ENCODE measurements at places on chromosomes 13 and 19.

DNA sequence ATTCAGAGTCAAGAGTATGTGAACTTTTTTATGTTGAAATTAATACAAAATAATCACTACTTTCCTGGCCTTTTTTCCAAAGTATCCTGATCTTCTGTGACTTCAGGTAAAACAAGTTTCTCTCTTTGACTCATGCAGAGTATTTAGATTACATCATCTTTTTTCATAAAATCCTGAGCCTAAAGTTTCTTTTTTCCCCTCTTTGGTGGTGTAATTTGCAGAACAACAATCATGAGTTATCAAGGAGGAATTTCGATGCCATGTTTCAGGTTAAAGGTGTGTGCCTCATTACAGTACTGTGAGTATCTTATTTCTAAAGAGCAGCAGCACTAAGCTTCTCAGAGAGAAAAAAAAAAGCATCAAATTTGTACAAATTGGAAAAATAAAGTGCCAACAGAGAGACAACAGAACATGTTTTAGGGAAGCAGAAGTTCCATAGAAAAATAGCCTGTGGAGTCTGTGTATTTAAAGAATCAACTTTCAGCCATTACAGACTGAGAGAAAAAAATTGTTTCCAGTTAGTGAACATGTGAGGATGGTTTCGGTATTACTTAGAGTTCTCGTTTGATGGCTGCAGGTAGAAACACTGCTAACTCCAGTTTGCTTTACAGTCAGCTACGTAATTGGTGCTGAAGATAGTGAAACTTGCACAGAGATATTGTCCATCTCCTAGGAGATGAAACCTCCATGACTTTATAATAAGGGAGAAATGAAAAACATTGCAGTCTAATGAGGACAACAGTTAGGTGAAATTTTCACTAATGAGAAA, 78.1 kb upstream of the PCDH9 start:
- no peak for DNase-seq

DNA sequence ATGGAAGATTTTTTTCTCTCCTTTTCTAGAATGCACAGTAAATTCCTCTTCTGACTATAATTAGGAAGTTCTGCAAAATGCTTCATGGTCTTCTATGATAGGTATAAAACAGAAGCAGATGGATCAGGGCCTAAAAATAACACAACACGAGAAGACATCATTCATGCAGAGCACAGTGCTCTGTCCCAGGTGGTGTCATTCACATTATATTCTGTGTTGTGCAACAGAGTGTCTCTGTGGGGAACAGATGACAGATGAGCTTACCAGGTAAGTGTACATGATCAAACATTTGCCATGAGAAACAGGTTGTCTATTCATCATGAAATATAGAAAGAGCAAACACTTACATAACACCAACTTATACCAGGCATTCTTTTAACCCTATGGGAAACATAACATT, 288.3 kb downstream of the KCTD12 start:
- no peak for DNase-seq

DNA sequence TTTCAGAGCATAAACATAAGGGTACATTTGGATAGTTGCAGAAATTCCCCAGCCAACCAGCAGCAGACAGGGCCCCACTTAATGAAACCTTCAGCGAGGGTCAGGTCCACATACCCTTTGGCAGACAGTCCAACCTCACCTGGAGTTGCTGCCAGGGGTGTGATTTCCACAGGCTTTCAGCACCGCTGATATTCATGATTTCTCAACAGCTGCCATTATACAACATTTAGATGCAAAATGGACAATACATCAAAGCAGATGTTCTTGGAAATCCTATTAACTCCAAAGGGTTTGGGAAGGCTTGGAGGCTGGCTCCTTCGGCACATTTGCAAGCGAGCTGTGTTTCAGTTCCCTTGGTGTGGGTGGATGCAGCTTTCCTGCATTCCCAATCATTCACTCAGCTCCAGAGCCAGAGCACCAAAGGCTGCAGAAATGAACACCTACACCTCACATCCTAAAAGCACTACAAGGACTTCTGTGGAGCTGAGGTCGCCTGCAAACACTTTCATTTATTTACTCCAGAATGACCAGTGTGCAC, 147.2 kb upstream of the VSTM2B start:
- DNase-seq = no peak

DNA sequence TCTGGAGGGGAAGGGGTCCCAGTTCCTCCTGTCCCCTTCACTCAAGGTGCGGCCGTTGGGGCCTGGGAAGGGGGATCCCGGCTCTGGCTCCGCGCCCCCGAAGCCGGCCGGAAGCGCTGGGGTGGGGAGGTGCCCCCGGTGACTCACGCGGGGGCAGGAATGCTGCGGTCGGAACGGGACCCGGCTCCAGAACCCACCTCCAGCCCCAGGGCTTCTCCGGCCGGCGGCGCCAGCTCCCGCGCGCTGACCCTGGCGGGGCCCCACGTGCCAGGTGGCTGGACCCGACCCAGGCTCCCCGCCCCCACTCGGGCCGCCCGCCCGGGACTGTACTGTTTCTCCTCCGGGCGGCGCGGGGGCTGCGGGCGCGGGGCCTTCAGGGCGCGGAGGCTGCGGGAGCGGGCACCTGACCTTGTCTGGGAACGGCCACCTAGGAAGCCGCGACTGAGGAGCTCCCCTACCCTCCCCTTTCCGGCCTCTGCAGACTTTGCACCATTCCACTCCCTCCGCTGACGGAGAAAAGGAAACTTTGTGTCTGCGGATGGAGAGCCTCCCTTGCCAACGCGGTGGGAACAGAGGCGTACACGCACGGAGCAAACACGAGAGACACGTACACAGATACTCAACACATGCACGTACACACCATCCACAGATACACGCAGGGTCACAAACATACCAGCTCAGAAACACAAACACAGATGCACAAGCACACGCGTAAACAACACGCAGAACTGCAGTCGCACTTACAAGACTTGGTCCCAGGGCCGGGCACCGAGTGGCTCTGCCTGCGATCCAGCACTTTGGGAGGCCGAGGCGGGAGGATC, 7.2 kb downstream of the AXL start:
- DNase-seq = peak; percentile 73

DNA sequence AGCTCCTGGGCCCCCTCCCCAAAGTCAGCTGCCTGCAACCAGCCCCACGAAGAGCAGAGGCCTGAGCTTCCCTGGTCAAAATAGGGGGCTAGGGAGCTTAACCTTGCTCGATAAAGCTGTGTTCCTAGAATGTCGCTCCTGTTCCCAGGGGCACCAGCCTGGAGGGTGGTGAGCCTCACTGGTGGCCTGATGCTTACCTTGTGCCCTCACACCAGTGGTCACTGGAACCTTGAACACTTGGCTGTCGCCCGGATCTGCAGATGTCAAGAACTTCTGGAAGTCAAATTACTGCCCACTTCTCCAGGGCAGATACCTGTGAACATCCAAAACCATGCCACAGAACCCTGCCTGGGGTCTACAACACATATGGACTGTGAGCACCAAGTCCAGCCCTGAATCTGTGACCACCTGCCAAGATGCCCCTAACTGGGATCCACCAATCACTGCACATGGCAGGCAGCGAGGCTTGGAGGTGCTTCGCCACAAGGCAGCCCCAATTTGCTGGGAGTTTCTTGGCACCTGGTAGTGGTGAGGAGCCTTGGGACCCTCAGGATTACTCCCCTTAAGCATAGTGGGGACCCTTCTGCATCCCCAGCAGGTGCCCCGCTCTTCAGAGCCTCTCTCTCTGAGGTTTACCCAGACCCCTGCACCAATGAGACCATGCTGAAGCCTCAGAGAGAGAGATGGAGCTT, 4.7 kb upstream of the CEACAM5 start:
- no peak for DNase-seq

DNA sequence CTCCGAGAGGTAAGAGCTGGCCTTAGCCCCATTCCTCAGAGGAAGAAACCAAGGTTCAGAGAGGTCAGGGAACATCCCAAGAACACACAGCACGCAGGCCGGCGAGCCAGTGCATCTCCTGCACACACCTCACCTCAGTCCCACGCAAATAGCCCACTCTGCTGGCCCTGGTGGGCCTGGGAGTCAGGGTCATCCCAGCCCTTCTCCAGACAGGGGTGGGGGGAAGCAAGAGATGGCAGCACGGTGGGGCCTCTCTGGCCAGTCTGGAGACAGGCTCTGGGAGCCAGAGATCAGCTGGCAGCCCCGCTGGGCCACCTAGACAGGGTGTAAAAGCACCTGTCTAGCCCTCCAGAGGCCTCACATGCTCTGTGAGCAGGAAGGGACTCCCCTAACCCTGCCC, 26.8 kb downstream of the TUBA3C start:
- no peak for DNase-seq

DNA sequence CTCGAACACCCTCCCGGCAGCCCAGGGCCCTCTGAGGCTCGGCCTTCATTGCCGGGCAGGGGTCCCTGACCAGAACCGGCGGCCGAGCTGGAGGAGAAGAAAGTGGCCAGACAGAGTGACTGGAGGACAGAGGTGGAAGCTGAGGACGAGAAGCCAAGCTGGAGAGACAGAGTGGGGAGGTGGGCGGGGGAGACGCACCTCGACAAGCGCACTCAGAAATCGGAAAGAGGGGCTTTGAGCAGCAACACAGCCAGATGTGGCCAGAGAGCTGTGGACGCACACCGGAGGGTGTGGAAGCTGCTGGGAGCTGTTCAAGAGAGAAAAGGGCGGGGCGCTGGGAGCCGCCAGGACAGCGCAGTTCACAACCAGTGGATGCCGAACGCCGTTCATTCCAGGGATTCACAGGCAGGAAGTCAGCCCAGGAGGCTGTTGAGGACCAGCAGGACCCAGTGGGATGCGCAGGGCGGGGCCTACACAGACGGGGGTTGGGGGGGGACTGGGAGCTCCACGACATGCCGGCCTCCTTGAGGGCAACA, 28.2 kb upstream of the C13orf46 start:
- peak; percentile 27 for DNase-seq

- peak; percentile 60 for DNase-seq
Measured at GRCh38 chr19:16285769-16286498, 38.7 kb upstream of the KLF2 start.

DNA sequence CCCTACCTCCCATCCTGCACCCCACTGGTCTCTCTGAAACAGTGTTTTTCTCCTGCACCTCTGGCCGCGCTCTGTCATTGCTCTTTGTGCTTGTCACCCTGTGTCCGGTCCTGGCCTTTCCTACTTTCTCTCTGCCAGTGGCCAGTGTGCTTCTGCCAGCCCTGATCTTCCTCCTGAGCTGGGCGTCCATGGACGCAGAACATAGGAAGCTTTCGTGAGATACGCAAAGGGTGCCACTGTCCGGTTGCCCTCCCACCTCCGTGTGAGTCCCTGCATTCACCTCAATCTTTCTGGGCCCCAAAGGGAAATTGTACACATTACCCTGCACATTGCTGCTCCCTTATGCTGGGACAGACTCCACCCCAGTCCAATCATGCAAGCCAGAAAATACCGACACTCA, 105.7 kb upstream of the SOX1 start:
- DNase-seq = no peak

DNA sequence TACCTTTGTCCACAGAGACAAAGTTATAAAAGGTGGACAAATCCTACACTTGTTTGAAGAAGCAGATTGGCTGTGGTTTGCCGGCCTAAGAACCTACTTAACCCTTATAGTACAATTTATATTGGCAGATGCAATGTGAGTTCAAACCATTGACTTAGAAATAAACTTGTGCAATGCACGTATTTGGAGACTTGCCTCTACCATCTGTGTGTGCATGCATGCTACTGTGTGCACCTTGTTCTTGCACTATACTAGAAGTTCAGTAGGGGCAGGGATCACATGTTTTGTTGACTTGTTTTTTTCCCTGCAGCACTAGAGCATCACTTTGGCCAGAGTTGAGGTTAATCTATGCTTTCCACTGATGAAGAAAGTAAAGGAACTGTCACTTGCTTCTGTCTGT, 163.1 kb upstream of the SERP2 start:
- no peak for DNase-seq

DNA sequence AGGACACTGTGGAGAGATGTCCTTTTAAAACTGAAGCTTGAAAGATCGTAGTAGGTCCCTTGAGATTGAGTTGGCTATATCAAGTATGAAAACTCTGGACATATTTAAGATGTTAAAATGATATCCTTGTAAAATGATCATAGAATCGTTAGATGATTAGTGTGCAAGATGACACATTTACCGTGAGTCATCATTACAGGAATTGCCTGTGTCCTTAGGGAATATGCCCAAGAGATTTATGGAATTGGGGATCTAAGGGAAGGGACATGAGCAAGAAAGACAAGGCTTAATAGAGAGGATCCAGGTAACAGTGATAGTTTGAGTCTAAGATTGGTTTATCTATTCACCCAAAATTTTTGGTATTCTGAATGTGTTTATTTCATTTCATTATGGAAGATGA, 233.7 kb downstream of the GPC5 start:
- no peak for DNase-seq

GRCh38 chr13:65468628-65469027, 1761.5 kb downstream of the PCDH9 start:
- DNase-seq = no peak

DNA sequence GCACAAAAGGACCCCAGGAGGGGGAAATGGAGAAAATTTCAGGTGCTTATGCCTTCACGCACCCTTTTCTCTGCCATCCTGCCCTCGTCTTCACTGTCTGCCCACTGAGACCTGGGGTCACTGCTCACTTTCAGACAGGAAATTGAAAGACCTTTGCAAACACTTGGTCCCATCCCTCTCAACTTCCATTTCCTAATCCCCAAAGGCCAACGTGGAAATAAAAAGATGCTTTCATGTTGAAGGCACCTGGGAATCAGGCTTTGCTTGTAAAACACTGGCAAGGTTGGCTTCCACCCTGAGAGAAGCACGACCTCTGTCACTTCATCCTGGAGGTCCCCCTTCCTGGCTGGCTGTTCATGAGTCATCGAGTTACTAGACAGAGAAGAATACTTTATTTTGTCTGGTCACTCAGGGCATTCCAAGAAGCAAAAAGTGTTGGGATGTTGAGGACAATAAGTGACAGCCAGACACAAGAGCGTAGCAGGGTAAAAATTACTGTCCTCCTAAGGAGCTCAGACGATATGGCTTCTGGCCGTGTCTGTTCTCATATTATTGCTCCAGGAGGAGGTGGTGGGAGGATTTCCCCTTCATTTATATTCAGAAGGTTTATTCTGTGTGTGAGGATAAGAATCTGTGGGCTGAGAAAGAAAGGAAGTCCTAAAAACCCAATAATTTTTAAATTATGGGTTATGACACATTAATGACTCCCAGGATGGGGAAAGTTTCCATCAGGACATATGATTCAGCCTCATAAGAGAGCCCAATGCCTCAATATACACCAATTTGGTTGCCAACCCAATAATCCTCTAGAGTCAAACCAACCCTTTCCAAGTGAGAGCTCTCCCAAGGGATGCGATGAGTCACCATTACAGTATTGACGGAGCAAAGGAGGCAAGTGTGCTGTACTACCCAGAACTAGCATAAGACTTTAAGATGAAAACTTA, 409.0 kb downstream of the COG6 start:
- no peak for DNase-seq

DNA sequence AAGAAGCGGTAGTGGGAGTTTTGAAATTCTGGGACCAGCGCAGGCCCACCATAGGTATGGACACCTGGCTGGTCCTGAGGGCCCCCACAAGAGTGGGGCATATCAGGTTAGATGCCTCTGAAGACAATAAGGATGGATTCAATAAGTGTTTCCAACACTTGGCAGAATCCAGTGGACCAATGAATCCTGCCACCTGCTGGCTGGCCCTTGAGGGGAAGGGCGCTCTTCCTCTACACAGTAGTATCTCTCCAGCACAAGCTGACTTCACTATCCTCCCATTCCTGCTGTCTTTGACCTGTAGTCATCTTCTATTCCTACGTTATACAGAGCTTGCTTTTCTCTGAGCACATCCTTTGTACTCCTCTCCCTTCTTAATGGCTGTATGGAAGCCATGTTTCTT, 199.7 kb upstream of the TSHZ3 start:
- no peak for DNase-seq
